ENCODE measurements at places on chromosomes 5 and 9.
A peak's percentile ranks its signal among the peaks of the same experiment; 100 is the strongest.

DNA sequence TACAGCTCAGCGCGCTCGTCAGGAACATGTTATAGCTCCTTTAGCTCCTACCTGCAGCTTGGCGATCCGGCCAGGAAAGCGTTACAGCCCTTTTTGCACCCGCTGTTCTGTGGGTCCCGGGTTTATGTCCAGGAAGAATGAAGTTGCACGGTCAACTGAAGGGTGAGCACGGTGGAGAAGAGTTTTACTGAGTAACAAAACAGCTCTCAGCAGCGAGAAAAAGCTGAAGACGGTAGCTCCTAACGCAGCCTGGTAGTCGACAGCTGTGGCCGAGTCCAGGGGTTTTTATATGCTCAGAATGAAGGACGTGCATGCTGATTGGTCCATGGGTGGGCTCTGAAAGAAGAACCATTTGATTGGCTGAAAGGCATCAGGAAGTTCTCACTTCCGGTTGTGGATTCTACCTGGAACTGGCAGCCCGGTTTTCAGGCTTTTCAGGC, 1830.1 kb upstream of the NUDT12 start:
- no peak for DNase-seq

DNA sequence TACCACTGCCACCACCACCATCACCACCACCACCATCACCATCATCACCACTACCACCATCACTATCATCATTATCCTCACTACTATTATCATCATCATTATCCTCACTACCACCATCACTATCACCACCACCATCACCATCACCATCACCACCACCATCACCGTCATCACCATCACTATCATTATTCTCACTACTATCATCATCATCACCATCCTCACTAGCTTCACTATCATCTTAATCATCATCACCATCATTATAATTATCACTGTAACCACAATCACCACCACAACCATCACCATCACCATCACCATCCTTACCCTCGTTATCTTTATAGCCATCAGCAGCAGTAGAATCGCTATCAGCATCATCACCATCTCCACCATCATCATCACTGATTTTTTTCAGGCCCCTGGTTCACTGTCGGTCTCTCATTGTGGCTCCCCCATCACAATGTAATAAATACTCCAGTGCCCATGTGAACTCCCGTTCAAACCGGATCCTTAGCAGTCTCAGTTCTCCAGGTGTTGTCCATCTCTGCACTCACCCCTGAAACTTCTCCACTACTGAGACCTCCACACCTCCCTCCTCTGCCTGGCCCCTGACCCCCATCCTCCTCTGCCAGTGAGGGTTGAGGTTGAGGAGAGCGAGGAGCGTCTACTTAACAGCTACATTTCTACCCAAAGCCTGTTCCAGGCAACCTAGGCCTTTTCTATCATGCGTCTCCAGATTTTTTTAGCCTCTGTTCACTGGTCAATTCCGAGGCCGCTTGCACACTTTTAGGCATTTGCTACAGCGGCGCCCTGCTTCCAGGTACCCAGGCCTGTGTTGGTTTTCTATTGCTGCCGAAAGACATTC, 238.2 kb downstream of the PBX3 start:
- no peak for DNase-seq

- DNase-seq = no peak
Measured at GRCh38 chr9:87343816-87344430, 153.7 kb upstream of the DAPK1 start.

- no peak for DNase-seq
Measured at GRCh38 chr9:4630836-4631235, 31.3 kb upstream of the PLPP6 start.

DNA sequence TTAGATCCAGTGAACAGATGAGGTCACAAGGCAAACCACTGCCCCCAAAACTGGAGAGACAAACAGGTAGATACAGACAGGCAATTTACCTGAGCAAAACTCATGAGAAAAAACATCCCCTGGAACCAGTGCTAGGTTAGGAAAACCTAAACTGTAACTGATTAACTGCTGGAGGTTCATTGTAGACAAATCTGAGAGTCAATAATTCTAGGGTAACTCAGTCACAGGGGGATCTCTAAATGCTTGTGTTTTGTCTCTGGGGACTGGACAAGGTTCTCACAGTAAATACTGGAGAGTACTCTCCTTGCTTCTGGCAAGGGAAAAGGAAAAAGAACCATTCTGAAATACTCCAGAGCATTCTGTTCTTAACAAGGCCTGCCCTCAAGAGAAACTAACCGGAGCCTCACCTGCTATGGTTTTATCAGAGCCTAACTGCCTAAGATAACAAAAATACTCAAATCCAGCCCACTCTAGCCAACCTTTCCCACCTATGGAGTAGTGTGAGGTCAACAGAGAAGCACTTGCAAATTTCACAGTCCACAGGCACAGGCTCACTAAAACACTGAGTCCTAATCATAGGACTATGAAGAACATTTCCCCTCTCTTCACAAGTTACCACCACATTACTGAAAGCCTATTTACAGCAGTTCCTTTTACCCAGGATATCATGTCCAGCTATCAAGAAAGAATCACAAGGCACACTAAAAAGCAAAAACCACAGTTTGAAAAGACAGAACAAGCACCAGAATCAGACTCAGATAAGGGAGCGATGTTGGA, 139.9 kb upstream of the ACOT12 start:
- DNase-seq = no peak

DNA sequence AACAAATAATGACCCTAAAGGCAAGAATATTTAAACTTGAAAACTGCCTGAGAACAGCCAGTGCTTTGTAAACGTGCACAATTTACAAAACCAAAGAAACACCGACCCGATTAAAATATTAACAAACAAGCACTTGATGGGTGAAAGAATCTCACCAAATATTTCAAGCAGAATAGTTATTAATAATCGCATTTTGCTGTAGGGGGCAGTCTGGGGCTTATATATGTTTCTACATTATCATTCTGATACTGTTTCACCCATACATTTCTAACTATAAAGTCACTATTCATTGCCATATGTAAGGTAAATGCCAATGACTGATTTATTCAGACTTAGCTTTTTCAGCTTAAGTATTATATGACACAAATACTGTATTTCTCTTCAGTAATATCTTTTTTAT, 37.7 kb downstream of the UBAP2 start:
- DNase-seq = no peak

- DNase-seq = no peak
Measured at GRCh38 chr9:14310311-14310710, 3.6 kb downstream of the NFIB start.

DNA sequence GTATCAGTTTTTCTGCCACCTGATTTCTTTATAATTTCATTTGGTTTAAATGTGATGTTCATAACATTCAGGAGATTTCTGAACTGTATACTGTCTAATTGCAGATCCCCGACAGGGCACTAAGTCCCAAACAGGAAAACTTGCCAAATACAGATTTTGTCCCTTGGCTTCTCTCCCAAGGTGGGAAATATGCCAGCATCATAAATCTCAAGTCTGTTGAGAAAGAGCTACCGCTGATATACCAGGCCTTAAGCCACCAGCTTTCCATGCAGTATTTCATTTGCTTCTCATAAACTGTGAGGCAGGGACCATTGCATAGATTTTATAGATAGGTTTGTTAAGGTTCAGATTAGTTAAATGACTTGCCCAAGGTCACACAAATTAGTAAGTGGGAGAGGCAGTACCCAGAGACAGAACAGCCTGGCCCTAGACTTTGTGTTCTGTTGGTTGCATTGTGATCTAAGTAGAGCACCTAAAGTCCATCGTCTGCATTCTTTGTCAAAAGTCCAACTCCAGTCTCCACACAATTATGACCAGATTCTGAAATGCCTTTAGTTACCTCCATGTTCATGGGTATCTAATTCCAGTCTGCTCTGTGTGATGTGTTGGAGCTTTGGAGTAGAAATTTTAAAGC, 16.2 kb downstream of the GPR21 start:
- DNase-seq = no peak

DNA sequence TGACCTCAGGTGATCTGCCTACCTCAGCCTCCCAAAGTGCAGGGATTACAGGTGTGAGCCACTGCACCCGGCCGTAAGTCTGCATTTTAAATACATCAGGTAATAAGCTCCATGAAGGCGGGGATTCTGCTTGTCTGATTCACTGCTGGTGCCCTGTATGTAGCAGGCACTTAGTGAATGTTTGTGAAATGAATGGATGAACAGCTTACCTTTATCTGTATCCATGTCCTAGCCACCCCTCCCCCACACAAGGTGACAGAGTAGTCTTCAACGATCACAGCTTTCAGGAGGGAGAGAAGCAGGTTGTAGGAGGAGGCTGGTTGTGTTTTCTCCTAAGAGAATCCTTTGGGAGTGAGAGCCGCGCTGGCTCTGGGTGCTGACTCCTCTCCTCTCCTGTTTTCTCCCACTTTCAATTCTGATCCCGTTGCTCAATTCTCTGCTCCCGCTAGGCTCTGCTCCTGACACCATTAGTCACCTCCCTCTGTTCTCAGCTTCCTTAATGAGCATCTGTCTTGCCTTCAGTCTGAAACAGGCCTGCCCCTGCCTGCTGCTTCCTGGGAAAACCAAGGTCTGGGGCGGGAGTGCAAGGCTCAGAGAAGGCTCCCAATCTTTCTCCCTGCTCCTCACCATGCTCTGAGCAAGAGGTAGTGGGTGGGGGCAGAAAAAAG, 88.8 kb upstream of the CTNNA1 start:
- DNase-seq = no peak

DNA sequence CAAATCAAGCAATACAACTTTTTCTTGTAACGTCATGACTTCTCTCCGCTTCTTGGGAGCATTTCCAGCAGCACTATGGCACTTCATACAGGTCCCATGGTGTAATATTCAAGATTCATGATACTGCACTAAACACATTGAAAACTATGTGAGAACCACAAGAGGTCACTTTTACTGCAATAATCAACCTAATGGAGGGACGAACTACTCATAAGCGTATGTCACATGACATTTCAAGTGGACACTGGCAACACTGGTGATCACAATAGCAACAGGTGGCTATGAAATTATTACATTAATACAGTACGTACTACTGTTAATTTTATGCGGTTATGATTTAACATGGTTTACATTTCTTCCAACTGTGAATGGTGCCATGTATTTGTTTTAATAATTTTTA, 78.6 kb upstream of the TBC1D9B start:
- DNase-seq = no peak

GRCh38 chr9:36964791-36965190, 69.3 kb downstream of the PAX5 start:
- no peak for DNase-seq

GRCh38 chr9:91885746-91886413, 64.1 kb downstream of the ROR2 start:
- no peak for DNase-seq

GRCh38 chr5:17361331-17361730, 136.7 kb upstream of the TAF11L2 start:
- no peak for DNase-seq

DNA sequence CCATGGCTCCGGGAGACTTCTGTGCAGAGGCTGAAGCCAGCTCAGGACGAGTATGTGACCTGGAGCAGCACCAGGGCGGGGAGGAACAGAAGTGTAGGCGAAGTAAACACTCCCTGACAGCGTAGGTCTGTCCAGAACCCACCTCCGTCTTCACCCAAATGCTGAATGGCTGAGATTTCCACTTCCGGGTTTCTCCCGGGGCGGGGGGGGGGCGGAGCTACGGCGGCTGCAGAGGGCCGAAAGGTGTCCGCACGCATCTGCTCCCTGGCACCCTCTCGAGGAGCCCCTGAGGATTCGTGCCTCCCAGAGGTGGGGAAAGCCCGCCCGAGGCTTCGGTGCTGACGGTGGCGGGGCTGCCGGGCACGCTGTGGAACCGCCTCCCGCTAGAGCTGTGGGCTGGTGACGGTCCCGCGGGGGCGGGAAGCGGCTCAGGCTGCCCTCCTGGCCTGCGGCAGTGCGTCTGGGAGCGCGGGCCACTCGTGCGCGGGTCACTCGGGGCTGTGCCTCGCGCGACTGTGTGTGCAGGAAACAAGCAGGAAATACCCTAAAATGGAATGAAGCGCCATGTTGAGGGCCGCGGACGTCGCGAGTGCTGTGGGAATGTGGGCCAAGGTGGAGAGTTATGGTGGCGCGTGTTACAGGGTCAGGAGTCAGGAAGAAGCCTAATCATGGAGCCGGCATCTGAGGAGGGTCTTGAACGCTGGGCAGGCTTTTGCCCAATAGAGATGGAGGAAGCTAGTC, 1425.4 kb downstream of the FOXD4L5 start:
- DNase-seq = peak; percentile 2

DNA sequence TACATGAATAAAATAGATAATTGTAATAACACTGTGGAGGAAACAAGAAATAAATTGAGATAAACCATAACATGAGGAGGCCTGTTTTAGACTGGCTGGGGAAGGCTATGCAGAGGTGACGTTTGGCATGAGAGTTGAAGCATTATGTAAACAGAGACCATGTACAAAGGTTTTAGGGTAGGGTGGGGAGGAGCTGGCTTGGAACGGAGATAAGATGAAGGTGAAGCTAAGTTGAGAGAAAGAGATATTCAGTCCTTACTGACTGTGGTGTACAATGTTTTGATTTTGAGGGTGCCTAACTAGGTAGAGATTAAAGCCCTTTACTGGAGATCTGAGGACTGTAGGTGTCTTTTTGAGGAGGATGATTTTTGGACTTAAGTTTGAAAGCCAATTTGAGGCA, 17.8 kb downstream of the MAN2A1 start:
- DNase-seq = no peak

GRCh38 chr9:128818839-128819715, 777 bp downstream of the ENDOG start:
- peak; percentile 53 for DNase-seq

- no peak for DNase-seq
Measured at GRCh38 chr5:143488381-143488780, 84.9 kb upstream of the NR3C1 start.

- no peak for DNase-seq
Measured at GRCh38 chr9:6893350-6894131, 135.8 kb downstream of the KDM4C start.

- DNase-seq = no peak
Measured at GRCh38 chr5:81675420-81675819, 75.5 kb downstream of the SSBP2 start.

- no peak for DNase-seq
Measured at GRCh38 chr5:116378777-116379121, 195.9 kb downstream of the SEMA6A start.

GRCh38 chr5:126656401-126657007, 55.8 kb downstream of the PHAX start:
- DNase-seq = peak; percentile 12

DNA sequence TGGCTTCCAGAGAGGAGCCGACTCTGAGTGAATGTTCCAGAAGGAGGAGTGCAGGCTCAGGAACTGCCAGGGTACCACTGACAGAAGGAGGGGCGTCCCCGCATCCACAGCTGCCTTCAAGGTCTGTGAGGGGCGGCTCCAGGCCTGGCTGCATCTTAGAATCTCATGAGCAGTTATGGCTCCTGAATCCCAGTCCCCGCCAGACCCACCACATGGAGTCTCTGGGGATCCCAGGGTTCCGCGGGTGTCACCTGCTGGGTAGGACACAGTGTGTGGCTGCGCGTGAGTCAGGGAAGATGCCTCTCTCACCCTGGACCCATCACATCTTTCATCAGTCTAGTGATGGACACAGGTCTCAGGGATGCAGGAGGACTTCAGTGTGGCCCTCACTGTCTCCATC, 79.2 kb downstream of the COL5A1 start:
- DNase-seq = no peak

- DNase-seq = no peak
Measured at GRCh38 chr9:129604056-129604765, 16.7 kb downstream of the C9orf50 start.

GRCh38 chr9:132547976-132548730, 34.3 kb upstream of the BARHL1 start:
- no peak for DNase-seq

All from activated naive CD8-positive, alpha-beta T cell treated with anti-CD3 and anti-CD28 coated beads, Interleukin-2, amount 50 U/mL, for 24 hours (primary cell).